B cell (primary cell): ENCODE measurements at places on chromosomes 4 and X. TPM values are rescaled to one million over a fixed set of nuclear protein-coding genes. Genes with fewer than 3 reads are reported as not detected.

DNA sequence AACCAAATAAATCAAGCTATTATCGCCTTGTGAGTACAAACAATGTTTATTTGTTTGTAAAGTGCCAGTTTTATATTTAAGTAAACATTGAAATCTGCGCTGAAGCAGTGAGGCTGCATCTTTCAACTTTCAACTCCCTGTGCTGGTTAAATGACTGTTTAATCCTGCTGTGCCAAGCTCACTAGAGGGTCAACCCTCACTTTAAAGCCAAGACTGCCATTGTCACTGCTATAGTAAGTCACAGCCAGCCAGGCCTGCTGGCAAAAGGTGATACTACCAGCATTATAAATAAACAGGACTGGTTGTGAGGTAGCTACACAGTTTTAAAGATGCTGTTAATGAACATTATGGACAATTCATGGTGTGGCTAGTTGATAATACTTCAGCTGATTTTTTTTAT lies 34.6 kb downstream of the EFHC2 start:
- no peak for DNase-seq

DNA sequence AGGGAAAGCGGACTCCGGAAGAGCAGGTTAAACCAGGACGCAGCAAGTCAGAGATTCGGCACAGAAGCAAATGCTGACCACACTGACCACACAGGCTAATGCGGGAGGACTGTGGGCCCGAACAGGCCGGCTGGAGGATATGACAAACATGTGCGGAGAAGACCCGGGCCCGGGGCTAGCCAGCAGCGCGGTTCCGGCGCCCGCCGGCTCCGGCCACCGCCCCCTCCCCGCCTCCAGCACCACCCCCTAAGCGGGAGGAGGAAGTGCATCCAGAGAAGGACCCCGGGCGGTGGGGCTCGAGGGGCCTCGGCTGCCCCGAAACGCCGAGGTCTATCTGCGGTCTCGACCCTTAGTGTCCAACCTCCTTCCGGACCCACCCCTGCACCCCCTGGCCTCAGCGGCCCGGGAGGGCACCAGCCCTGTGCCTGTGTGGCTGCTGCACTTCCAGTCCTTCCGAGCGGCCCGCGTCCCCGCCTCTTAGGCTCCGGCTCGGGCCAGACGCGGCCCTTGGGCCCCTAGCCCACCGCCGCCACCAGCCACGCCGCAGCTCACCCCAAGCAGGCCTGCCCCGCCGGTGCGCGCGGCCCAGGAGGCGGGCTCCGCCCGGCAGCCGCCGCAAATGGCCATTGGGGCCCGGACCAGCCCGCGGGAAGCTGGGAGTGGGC lies 2.1 kb downstream of the ELOVL6 start:
- no peak for DNase-seq

GRCh38 chrX:102835504-102836146 lies 101.4 kb upstream of the RAB40AL start:
- peak; percentile 5 for DNase-seq

DNA sequence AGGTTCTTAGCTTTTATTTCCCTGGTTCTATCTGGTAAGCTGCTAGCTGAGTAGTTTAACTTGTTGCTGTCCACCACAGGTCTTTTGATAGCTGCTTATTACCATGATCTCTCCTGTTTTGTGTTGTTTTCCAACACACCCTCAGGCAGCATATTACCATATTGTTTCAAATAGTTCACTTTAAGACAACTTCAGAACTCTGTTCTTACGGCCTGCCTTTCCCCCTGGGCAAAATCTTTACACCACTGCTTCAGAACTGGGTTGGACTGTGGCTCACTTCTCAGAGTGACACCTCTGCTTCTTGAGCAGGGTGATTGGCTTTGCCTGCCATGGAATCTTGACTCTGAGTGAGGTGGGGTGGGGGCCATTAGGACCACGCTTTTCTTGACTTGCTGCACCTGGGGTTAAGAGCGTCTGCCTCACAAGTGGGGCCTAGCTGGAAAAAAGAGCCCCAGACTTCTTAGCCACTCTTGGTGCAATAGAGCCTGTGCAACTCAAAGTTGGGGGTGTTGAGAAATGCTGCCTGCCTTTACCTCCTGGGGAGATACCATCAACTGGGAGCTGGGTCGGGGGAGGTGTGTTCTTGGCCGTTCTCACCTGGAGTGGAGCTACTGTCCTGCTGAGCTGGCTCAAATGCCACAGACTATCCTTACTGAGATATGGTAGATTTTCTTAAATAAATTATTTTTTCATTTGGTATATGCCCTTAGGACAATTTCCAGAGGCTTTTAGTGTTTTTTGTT lies 23.4 kb downstream of the USP9X start:
- no peak for DNase-seq

The COL25A1 gene
- total RNA-seq: not detected in 2 replicates

The IQCM gene
- total RNA-seq: not detected in 2 replicates
